CD4-positive, alpha-beta memory T cell (primary cell): ENCODE measurements at places on chromosomes 7 and 10. TPM values are rescaled to one million over a fixed set of nuclear protein-coding genes. Genes with fewer than 3 reads are reported as not detected.
A peak's percentile ranks its signal among the peaks of the same experiment; 100 is the strongest.

- no peak overlapping the region for H3K4me3 ChIP-seq
- no peak for DNase-seq
- no peaks in the 10 kb centered on the region for H3K4me1 ChIP-seq
- no peaks in the 10 kb centered on the region for H3K36me3 ChIP-seq
- H3K27me3 ChIP-seq, result no peaks in the 10 kb centered on the region
Observed at GRCh38 chr7:141928845-141929195, 12.6 kb downstream of the OR9A4 start.

- H3K4me3 ChIP-seq, result no peak overlapping the region
- no peak for DNase-seq
- H3K27me3 ChIP-seq, result no peaks in the 10 kb centered on the region
- H3K27ac ChIP-seq, result peak overlapping the region; percentile 45
- H3K36me3 ChIP-seq, result no peaks in the 10 kb centered on the region
- H3K4me1 ChIP-seq, result peaks cover 23% of the 10 kb centered on the region
Observed at GRCh38 chr7:149713731-149714068, 59.7 kb downstream of the ZNF467 start.

GRCh38 chr10:118115701-118116100, 69.0 kb upstream of the RAB11FIP2 start:
- DNase-seq, result no peak
- H3K27me3 ChIP-seq, result no peaks in the 10 kb centered on the region
- no peak overlapping the region for H3K4me3 ChIP-seq
- H3K27ac ChIP-seq, result no peak overlapping the region
- H3K4me1 ChIP-seq, result no peaks in the 10 kb centered on the region

DNA sequence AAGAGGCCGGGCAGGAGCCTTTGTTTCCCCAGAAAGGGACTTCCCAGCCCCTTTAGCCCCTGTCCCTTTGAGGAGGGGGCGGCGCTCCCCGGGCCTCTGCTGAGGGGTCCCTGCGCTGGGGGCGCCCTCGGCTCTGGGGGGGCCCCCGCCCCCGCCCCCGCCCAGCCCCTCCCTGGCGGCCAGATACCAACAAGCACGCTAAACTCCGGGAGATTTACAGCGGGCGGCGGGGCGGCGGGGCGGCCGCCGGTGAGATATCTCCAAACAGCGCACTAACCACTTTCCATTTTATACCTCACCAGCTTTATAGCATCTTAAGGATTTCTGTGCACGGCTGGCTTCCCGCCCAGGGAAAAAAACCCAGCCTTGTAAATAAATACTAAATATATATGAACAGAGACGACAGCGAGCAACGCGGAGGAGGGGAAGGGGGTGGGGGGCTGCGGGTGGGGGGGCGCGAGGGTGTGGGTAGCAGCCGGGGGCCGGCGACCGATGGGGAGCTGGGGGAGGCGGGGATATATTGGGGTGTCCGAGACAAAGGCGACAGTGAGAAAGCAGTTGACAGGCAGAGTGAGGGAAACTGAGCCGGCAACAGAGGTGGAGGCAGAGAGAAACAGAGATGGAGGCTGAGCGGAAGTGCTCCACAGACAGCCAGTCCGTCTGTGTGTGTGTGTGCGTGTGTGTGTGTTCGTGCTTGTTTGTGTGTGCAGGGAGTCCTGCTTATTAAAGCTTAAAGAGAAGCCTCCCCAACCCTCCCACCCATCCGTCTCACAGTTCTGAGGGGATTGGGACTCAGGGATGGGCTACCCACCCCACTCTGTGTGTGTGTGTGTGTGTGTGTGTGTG, 85.8 kb downstream of the HIF1AN start:
- no peaks in the 10 kb centered on the region for H3K36me3 ChIP-seq
- H3K4me1 ChIP-seq, result no peaks in the 10 kb centered on the region
- H3K27me3 ChIP-seq, result peaks cover 13% of the 10 kb centered on the region
- H3K4me3 ChIP-seq, result no peak overlapping the region

- H3K4me1 ChIP-seq, result peaks cover 18% of the 10 kb centered on the region
- no peaks in the 10 kb centered on the region for H3K36me3 ChIP-seq
- no peak overlapping the region for H3K27ac ChIP-seq
- DNase-seq, result no peak
- peaks cover 18% of the 10 kb centered on the region for H3K27me3 ChIP-seq
Observed at GRCh38 chr7:28410628-28411531, 1.4 kb upstream of the CREB5 start.

GRCh38 chr7:79923953-79924352, 210.7 kb upstream of the GNAI1 start:
- H3K4me3 ChIP-seq, result no peak overlapping the region
- no peaks in the 10 kb centered on the region for H3K27me3 ChIP-seq
- no peak for DNase-seq
- H3K36me3 ChIP-seq, result no peaks in the 10 kb centered on the region
- H3K4me1 ChIP-seq, result no peaks in the 10 kb centered on the region

- H3K27ac ChIP-seq, result no peak overlapping the region
- H3K27me3 ChIP-seq, result no peaks in the 10 kb centered on the region
- H3K4me3 ChIP-seq, result no peak overlapping the region
- peaks cover 58% of the 10 kb centered on the region for H3K4me1 ChIP-seq
Observed at GRCh38 chr7:17144322-17144721, 154.1 kb upstream of the AHR start.

DNA sequence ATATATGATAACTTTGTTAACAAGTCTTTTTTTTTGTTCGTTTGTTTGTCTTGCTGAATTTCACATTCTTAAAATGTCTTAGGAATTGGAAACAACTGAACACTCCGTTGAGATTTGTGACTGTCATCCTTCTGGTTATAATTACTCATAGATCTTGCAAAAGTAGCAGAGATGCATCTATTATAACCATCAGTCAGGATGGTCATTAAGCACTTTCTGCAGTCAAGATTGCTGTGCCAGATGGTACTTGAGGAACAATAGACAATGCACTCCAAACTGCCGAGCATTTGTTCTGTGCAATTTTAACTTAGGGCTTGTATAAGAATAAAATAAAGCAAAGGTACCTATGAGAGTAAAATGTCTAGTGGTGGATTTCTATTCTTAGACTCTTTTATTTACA, 710.1 kb upstream of the KCND2 start:
- no peak for DNase-seq
- no peaks in the 10 kb centered on the region for H3K36me3 ChIP-seq
- H3K4me1 ChIP-seq, result no peaks in the 10 kb centered on the region
- no peak overlapping the region for H3K27ac ChIP-seq

DNA sequence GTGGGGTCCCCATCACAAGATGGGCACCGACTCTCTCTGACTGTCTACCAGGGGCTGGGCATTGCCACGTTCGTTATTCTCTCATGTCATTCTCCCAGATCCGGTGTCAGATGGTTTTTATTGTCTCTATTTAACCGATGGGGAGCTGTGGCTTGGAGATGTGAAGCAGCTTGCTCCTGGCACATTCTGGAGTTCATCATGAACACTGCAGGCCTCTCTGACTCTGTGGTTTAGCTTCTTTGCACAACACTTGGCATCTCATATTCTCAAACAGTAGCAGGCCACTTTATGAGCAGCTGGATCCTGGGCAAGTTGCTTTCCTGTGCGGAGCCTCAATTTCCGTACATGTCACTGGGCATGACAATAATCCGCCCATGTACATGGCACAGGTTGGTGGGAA, 119.9 kb downstream of the LRRC18 start:
- H3K27me3 ChIP-seq, result no peaks in the 10 kb centered on the region
- H3K4me1 ChIP-seq, result no peaks in the 10 kb centered on the region

DNA sequence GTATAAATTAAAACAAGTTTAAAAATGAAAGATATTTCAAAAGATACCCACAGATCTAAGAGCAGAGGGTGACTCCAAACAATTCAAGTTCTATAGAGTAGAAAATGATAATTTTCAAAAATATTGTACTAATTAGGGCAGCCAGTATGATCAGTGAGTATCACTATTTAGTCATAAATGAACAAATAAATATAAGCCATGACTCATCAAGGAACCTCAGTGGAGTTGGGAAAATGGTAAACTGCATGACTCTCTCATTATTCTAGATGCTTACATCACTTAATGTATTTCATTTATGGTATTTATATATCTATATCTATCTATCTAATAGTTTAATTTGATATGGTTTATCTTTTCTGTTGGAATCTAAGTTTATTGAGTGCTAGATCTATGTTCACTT, 94.3 kb downstream of the THSD7A start:
- no peak overlapping the region for H3K27ac ChIP-seq
- DNase-seq, result no peak
- no peak overlapping the region for H3K4me3 ChIP-seq
- H3K4me1 ChIP-seq, result no peaks in the 10 kb centered on the region

DNA sequence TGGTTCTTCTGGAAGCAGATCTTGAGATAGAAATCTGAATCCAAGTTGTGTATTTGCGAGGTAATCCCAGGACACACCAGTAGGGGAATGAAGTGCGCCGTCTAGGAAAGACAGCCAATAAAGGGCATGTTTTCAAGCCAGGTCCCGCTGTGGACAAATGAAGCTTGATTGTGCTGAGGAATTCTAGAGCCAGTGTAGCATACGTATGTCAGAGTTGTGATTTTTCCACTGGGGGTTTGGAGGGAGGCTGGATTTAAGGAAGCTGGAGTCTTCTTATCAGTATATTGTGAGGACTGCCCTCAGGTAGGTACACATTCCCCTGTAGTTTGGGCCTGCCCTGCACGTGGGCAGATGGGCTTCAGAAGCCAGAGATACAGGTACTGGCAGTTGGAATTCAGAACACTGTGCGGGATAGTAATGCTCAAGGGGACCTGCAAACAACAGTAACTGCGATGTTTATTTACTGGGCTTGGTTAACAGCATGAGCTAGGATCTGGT, 50.9 kb downstream of the GALNT11 start:
- H3K4me3 ChIP-seq, result no peak overlapping the region
- no peak for DNase-seq
- no peaks in the 10 kb centered on the region for H3K27me3 ChIP-seq
- no peak overlapping the region for H3K27ac ChIP-seq

DNA sequence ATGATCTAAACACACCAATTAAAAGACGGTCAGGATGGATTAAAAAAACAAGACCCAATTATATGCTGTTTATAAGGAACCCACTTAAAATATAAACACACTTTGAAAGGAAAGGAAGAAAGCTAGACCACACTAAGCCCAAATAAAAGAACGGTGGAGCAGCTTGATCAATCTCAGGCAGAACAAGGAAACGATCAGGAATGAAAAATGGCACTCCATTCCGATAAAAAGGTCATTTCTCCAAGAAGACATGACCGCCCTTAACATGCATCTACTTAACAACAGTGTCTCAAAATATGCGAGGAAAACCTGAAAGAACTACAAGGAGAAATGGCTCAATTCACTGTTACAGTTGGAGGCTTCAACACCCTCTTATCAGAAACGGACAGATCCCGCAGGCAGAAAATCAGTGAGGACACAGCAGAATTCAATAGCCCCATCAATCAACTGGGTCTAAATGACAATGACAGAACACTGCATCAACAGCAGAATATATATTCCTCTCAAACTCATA, 210.0 kb downstream of the MAD1L1 start:
- no peaks in the 10 kb centered on the region for H3K4me1 ChIP-seq
- H3K4me3 ChIP-seq, result no peak overlapping the region
- H3K27ac ChIP-seq, result no peak overlapping the region
- H3K27me3 ChIP-seq, result no peaks in the 10 kb centered on the region

- peaks cover 59% of the 10 kb centered on the region for H3K4me1 ChIP-seq
- H3K36me3 ChIP-seq, result no peaks in the 10 kb centered on the region
- DNase-seq, result no peak
- peak overlapping the region; percentile 46 for H3K4me3 ChIP-seq
- no peaks in the 10 kb centered on the region for H3K27me3 ChIP-seq
Observed at GRCh38 chr10:6140965-6141295, 52.1 kb downstream of the RBM17 start.

DNA sequence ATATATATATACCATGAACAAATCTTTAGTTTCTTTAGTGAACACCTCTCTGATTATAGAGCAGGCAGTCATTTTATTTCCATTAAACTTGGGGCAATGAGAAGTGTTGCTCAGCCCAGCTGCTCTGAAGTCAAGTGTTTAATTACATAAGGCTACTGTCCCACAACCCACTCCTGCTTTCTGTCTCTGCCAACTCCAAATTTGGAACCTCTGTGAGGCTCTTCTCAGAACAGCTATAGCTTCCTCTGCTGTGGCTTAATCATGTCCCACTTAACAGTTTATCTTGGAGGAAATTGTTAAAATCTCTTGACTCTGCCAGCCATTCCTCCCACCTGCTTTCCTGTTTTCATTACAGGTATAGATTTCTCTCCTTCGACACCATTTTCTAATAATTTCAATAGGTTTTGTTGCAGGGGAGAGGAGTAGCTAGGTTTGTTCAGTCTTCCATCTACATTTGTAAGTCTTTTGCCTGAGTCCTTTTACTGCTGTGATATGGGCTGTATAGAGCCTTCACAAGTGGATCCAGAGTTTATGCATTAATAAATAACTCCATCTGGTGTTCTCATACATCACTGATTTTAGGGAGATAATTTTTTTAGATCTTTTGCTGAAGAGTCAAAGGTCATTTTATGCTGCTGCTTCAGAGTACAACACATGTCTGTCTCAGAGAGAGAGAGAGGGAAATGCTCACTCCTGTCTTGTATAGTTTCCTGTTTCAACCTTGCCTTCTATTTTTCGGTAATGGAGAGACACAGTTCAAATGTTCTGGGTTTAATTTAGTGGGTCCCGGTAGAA, 170.4 kb downstream of the WNT2 start:
- H3K4me3 ChIP-seq, result no peak overlapping the region
- no peak for DNase-seq
- H3K36me3 ChIP-seq, result no peaks in the 10 kb centered on the region
- H3K4me1 ChIP-seq, result no peaks in the 10 kb centered on the region

DNA sequence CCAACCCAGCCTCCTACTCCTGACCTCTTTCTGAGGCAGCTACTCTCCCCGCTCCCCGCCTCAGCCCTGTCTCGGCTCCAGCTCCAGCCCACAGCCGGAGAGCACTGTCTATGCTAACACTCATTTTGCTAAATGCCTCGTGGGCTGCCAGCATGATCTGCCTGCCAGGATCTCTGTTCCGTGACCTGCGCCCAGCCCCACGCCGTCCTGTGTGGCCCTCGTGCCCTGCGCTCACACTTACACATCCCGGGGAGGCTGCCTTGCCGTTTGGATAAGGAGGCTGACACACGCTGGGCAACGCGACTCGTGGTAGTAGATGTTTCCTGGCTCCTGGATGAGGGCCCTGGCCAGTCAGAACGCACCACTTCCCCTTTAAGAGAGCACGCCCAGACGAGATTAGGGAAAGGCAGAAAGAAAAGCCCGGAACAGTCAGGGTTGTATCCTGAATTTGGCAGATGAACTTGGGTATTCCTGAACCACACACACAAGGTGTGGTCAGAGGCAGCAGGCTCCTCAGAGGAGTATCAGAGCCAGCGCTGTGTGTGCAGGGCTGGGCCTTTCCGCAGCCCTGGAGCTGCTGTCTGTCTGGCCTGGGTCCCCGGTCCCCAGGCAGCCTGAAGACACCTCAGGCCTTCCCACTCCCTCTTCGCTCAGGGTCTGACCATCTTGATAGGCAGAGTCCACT, 97.7 kb upstream of the EFCAB10 start:
- H3K27ac ChIP-seq, result peak overlapping the region; percentile 83
- peaks cover 63% of the 10 kb centered on the region for H3K4me1 ChIP-seq
- peak; percentile 17 for DNase-seq
- peak overlapping the region; percentile 27 for H3K4me3 ChIP-seq
- no peaks in the 10 kb centered on the region for H3K36me3 ChIP-seq

- H3K4me3 ChIP-seq, result no peak overlapping the region
- H3K27ac ChIP-seq, result no peak overlapping the region
- no peaks in the 10 kb centered on the region for H3K36me3 ChIP-seq
Observed at GRCh38 chr7:4190010-4190981, 491.8 kb upstream of the FOXK1 start.

KCNMA1 gene
- total RNA-seq, result not detected

UPP1 gene
- total RNA-seq, result 54.2 TPM

RNF32 gene
- total RNA-seq, result 2.0 TPM

MOGAT3 gene
- total RNA-seq, result not detected

IGFBP1 gene
- not detected for total RNA-seq

STYXL1 gene
- total RNA-seq, result 18.9 TPM

STEAP1B gene
- not detected for total RNA-seq

GHRHR gene
- total RNA-seq, result not detected

STAG3 gene
- 7.7 TPM for total RNA-seq

MEOX2 gene
- not detected for total RNA-seq

SHH gene
- total RNA-seq, result not detected
